ENCODE measurements at places on chromosomes 1 and 21. TPM values are rescaled to one million over a fixed set of nuclear protein-coding genes. Genes with fewer than 3 reads are reported as not detected.

- H3K4me1 ChIP-seq, result peaks cover 2% of the 10 kb centered on the region
- no peak for DNase-seq
- no peaks in the 10 kb centered on the region for H3K27me3 ChIP-seq
- H3K4me3 ChIP-seq, result no peak overlapping the region
Observed at GRCh38 chr1:243946946-243947345, 96.9 kb upstream of the AKT3 start.

DNA sequence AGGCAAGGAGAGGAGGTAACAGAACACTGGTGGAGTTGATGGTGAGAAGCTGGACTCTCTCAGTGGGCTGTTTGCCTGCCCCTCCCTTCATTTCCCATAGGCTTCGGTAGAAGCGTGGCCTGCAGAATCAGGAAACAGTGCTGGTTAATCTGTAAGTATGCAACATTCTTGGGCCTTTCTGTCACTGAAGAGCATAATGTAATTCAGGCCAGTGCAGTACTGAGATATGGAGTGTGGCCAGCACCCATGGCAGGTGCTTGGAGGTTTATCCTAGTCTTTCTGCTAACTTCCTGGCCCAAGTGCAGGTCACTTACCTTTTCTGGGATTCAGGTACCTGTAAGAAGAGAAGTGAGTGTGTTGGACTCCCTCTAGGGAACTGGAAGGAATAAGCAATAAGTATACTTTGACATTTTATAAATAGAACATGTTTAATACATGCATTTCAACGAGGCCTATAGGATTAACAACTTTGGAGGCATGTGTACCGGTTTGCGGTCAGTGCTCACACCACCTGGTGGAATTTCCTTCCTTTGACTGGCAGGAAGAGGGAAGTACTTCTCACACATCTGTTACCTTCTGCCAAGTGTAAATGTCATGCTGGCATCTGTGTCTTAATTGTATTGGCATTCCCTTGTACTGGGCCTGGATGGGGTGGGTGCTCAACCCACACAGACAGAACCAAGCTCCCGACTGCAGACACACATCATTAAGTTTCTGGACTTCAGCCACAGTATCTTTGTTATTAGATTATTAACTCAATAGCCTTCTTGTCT lies 105.5 kb downstream of the KIF26B start:
- no peak overlapping the region for H3K4me3 ChIP-seq
- DNase-seq, result no peak
- H3K27me3 ChIP-seq, result no peaks in the 10 kb centered on the region

- H3K36me3 ChIP-seq, result no peaks in the 10 kb centered on the region
- H3K27me3 ChIP-seq, result no peaks in the 10 kb centered on the region
- H3K4me3 ChIP-seq, result no peak overlapping the region
- no peak for DNase-seq
- no peaks in the 10 kb centered on the region for H3K4me1 ChIP-seq
Observed at GRCh38 chr21:39690454-39690853, 54.5 kb upstream of the IGSF5 start.

The PTBP2 gene
- total RNA-seq, result 18.8 TPM

The GBP4 gene
- 14.3 TPM for total RNA-seq
